ENCODE measurements at places on chromosomes 6 and 20. TPM values are rescaled to one million over a fixed set of nuclear protein-coding genes. Genes with fewer than 3 reads are reported as not detected.

GRCh38 chr20:63152322-63153253, 63.3 kb downstream of the YTHDF1 start:
- H3K27me3 ChIP-seq, result peaks cover 31% of the 10 kb centered on the region
- H3K36me3 ChIP-seq, result no peaks in the 10 kb centered on the region
- H3K4me1 ChIP-seq, result no peaks in the 10 kb centered on the region
- no peak overlapping the region for H3K27ac ChIP-seq

DNA sequence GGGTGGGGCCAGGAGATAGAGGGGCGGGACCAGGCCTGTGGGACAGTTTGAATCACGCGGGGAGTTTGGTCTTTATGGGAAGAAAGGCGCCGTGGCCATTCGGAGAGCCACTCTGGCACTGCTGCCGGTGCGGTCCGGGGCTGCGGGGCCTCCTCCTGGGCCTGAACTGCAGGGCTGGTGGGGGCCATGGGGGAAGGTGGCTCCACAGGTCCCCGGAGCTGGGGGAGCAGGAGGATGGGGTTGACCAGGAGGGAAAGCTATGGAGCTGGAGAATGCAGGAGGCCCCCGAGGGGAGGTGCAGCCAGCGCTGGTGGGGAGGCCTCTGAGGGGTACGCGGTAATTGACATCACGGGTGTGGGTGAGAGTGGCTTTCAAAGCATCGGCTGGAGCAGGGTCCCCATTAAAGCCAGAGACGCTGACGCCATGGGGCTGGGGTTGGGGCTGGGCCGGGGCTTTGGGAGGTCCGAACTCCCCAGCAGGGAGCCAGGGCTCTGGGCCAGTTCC, 1.8 kb upstream of the BHLHE23 start:
- no peak overlapping the region for H3K4me3 ChIP-seq
- no peak overlapping the region for H3K27ac ChIP-seq
- H3K4me1 ChIP-seq, result peaks cover 63% of the 10 kb centered on the region
- no peak for DNase-seq
- H3K27me3 ChIP-seq, result peaks cover 51% of the 10 kb centered on the region

The GPX5 gene
- total RNA-seq, result not detected

GRCh38 chr6:38509713-38510112, 130.0 kb downstream of the BTBD9 start:
- no peak overlapping the region for H3K27ac ChIP-seq
- H3K4me3 ChIP-seq, result no peak overlapping the region
- DNase-seq, result no peak
- no peaks in the 10 kb centered on the region for H3K36me3 ChIP-seq
- H3K27me3 ChIP-seq, result no peaks in the 10 kb centered on the region
- H3K4me1 ChIP-seq, result no peaks in the 10 kb centered on the region

GRCh38 chr6:27205375-27206278, 41.9 kb upstream of the PRSS16 start:
- no peak overlapping the region for H3K4me3 ChIP-seq
- H3K36me3 ChIP-seq, result no peaks in the 10 kb centered on the region
- DNase-seq, result peak; percentile 31
- peaks cover 5% of the 10 kb centered on the region for H3K4me1 ChIP-seq
- no peak overlapping the region for H3K27ac ChIP-seq
- peaks cover 54% of the 10 kb centered on the region for H3K27me3 ChIP-seq

DNA sequence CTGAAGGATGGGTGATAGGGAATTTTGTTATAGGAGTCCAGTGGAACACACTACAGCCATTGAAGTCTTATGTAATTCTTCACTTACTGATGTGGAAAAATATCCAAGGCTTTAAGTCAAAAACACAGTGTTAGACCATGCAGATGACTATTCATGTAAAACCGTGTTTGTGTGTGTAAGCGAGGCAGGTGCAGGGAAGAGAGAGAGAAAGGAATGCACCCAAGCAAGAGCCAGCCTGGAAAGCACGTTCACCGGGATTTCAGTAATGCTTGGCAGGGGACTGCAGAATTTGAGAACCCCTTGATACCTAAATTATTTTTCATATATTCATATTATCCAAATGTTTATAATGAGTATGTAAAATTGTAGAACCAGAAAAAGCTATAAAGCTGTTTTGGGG, 17.9 kb downstream of the RALGAPA2 start:
- H3K36me3 ChIP-seq, result no peaks in the 10 kb centered on the region
- no peak overlapping the region for H3K4me3 ChIP-seq
- peaks cover 13% of the 10 kb centered on the region for H3K4me1 ChIP-seq
- H3K27ac ChIP-seq, result no peak overlapping the region
- no peak for DNase-seq

DNA sequence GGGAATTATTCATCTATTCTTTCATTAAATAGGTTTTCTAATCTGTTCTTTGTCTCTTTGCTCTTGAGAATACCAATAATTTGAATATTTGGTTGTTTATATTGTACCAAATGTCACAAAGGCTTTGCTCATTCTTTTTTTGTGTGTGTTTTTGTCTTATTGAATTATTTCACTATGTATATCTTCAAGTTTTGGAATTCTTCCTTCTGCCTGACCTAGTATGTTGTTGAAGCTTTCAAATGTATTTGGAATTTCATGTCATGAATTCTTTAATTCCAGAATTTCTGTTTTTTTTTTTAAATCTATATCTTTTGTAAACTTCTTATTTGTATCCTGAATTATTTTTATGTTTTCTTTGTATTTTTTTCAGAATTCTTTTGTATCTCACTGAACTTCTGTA, 16.8 kb downstream of the HLA-B start:
- no peaks in the 10 kb centered on the region for H3K4me1 ChIP-seq
- H3K27ac ChIP-seq, result no peak overlapping the region
- no peaks in the 10 kb centered on the region for H3K36me3 ChIP-seq
- no peak for DNase-seq
- H3K4me3 ChIP-seq, result no peak overlapping the region
- no peaks in the 10 kb centered on the region for H3K27me3 ChIP-seq

DNA sequence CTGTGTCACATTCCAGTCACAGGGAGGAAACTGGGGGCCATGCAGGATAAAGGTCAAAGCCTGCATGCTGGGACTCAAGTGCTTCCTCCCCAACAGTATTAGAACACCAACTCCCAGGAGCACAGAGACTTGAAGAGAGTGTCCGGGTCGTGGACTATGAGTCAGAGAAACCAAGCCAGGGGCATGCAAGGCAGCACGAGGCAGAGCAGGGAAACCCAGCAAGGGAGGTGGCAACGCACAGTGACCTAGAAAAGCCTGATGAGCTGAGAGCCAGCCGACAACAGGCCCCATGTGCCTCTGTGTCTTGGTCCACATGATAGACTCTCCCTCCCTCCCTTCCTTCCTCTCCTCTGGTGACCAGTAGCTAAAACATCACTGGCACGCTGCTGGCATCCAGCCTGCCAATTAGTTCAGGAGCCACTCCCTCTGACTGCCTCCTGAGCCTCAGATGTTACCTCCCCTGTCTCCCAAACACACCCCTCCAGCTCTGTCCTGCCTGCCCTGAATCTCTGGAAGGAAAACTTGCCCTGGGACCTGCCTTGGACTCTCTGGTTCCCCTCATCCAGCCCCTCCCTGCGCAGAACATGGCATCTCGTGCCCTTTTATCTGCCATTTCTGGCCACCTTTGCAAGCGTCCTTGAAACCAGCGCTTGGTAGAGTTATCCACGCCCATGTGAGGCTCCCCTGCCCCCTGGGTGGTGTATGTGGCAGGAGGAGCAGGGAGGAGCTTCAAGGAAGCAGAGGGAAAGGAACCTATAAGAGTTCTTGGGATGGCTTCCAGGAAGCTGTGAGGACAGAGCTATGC, 16.2 kb upstream of the RNF39 start:
- no peak overlapping the region for H3K27ac ChIP-seq
- no peak for DNase-seq
- H3K36me3 ChIP-seq, result no peaks in the 10 kb centered on the region
- H3K4me1 ChIP-seq, result no peaks in the 10 kb centered on the region

GRCh38 chr20:47925593-47925992, 140.3 kb upstream of the SULF2 start:
- H3K4me1 ChIP-seq, result no peaks in the 10 kb centered on the region
- H3K4me3 ChIP-seq, result no peak overlapping the region
- no peak for DNase-seq
- no peak overlapping the region for H3K27ac ChIP-seq

GRCh38 chr6:153167061-153167891, 36.2 kb upstream of the RGS17 start:
- no peaks in the 10 kb centered on the region for H3K36me3 ChIP-seq
- no peak overlapping the region for H3K4me3 ChIP-seq
- H3K4me1 ChIP-seq, result no peaks in the 10 kb centered on the region
- no peak for DNase-seq
- H3K27ac ChIP-seq, result no peak overlapping the region

DNA sequence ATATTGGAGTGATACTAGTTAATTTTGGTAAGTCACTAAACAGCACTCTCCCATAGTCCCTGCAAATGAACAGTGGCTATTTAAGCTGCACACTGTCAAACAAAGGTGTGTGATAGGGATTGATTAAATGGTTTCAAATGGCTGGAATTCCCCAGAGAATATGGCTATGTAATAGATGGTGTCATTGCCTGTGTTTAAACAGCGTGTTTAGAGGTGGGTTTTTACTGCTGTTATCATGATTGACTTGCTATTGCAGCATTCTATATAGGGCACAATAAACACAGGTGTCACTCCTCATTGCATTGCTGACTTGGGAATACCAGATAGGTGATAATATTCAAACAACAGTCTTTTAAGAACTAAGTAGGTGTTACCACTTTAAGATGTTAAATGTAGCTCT, 171.7 kb upstream of the MAN1A1 start:
- H3K27ac ChIP-seq, result no peak overlapping the region
- no peaks in the 10 kb centered on the region for H3K36me3 ChIP-seq
- DNase-seq, result no peak
- no peak overlapping the region for H3K4me3 ChIP-seq

The KCNK17 gene
- not detected for total RNA-seq

DNA sequence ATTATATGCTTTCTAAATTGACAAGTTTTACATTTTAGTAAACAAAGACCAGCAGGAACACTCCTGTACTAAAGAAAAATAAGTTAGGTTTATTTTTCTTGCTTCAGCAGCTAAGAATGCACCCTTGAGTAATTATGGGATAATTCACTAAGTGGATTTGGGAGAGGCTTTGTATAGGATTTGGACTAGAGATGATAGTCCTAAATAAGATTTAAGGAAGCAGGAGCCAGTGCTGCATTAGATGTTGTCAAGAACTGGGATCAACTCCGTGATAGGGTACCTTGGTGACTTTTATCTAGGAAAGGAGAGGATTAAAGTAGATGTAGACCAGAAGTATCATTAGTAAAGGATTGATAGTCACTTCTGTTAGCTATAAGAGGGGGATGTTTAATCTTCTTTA, 4.1 kb upstream of the C6orf141 start:
- H3K27ac ChIP-seq, result no peak overlapping the region
- no peak overlapping the region for H3K4me3 ChIP-seq
- no peaks in the 10 kb centered on the region for H3K36me3 ChIP-seq
- H3K4me1 ChIP-seq, result peaks cover 14% of the 10 kb centered on the region
- no peak for DNase-seq

The PACRG gene
- total RNA-seq, result 0.81 TPM

The PROCR gene
- total RNA-seq, result 0.61 TPM

DNA sequence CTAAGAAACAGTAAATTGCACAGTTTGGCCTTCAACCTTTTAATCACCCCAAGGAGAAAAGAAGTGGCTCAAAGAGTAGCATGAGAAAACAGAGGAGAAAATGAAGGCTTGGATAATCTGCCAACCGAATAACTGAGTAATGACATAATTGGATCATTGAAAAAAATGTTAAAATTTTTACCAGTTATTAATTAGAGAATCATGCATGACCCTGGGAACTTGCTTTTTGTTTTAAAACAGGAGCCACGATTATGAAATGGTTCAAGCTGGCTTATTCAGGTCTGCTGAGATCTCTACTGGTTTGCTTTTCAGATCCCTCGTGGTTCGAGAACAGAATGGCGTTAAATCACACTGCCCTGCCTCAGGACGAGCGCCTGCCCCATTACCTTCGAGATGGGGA, at the start of gene OPN5:
OPN5 (plus strand) TSS at position 301 of the 400 bp plus-strand sequence; CDS start at position 336, 35 bp downstream.
- no peak for DNase-seq
- H3K27ac ChIP-seq, result no peak within 1 kb of the TSS
- no peaks in the 10 kb centered on the region for H3K36me3 ChIP-seq
- H3K27me3 ChIP-seq, result no peaks in the 10 kb centered on the region
- H3K4me3 ChIP-seq, result no peak within 1 kb of the TSS

GRCh38 chr6:125718109-125718508, 31.3 kb upstream of the HEY2 start:
- no peaks in the 10 kb centered on the region for H3K36me3 ChIP-seq
- no peak overlapping the region for H3K27ac ChIP-seq
- no peak overlapping the region for H3K4me3 ChIP-seq

The C2 gene
- total RNA-seq, result 2.3 TPM

The CRISP3 gene
- total RNA-seq, result not detected

The PROKR2 gene
- not detected for total RNA-seq

GRCh38 chr6:150739711-150740349, 125.7 kb upstream of the MTHFD1L start:
- no peaks in the 10 kb centered on the region for H3K27me3 ChIP-seq
- no peaks in the 10 kb centered on the region for H3K36me3 ChIP-seq
- no peak for DNase-seq
- H3K4me3 ChIP-seq, result no peak overlapping the region

GRCh38 chr20:58228103-58228483, 360 bp downstream of the ANKRD60 start:
- no peak overlapping the region for H3K4me3 ChIP-seq
- H3K36me3 ChIP-seq, result no peaks in the 10 kb centered on the region
- peaks cover 15% of the 10 kb centered on the region for H3K4me1 ChIP-seq

GRCh38 chr20:62473717-62474603, 1.8 kb downstream of the GATA5 start:
- H3K4me3 ChIP-seq, result no peak overlapping the region
- H3K36me3 ChIP-seq, result no peaks in the 10 kb centered on the region
- no peak for DNase-seq

- no peak overlapping the region for H3K4me3 ChIP-seq
- H3K27me3 ChIP-seq, result no peaks in the 10 kb centered on the region
- DNase-seq, result no peak
- no peaks in the 10 kb centered on the region for H3K36me3 ChIP-seq
These were observed 15.7 kb downstream of the ADTRP start for GRCh38 chr6:11762794-11763459.

The CST3 gene
- total RNA-seq, result 21.8 TPM

GRCh38 chr20:3224681-3225421, 14.1 kb downstream of the SLC4A11 start:
- H3K27me3 ChIP-seq, result no peaks in the 10 kb centered on the region
- peaks cover 34% of the 10 kb centered on the region for H3K36me3 ChIP-seq
- no peak for DNase-seq
- no peak overlapping the region for H3K4me3 ChIP-seq

DNA sequence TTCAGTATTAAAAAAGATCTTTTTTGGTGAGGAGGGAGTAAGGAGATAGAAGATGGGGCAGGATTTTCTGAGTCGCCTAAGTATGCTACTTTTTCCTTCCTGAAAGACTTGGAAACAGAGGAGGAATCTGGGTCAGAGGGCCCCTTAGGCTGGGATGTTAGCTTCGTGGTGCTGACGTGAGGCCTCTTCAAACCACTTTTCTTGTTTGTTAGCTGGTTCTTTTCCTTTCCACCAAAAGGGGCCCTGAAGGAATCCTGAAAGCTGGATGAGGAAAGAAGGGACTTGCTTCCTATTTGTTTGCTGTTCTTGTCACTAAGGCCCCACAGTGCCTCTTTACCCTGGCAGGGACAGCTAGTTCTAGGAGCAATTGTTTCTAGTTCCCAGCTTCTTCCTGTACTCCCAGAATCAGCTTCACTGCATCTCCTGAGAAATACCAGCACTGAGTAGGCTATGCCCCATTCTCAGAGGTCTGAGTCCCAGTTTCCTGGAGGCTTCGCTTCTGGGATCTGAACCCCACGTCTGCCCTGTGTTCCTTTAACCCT, 2.2 kb upstream of the IL20RA start:
- H3K4me3 ChIP-seq, result no peak overlapping the region
- no peaks in the 10 kb centered on the region for H3K36me3 ChIP-seq
- H3K4me1 ChIP-seq, result peaks cover 4% of the 10 kb centered on the region
- H3K27me3 ChIP-seq, result peaks cover 41% of the 10 kb centered on the region
- DNase-seq, result no peak
